Effector CD8-positive, alpha-beta T cell (primary cell): ENCODE measurements at places on chromosomes 1 and 21.

DNA sequence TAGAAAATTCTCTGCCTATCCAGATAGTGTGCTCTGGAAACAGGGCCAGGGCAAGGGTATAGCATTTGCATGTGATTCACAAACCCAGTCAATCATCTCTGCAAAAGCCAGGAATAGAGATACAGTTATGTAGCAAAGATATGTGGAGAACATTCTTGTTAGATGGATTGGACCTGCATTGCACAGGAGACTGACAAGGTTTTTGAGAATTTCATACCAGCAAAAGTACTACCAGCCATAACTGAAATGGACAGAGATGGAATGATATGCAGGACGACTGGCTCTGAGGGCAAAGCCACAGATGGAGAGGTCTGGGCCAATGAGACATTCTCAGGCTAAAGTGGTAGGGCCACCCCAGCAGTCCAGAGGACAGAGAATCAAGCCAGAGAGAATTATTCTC is 24.7 kb downstream of the SCMH1 start:
- no peak for DNase-seq

DNA sequence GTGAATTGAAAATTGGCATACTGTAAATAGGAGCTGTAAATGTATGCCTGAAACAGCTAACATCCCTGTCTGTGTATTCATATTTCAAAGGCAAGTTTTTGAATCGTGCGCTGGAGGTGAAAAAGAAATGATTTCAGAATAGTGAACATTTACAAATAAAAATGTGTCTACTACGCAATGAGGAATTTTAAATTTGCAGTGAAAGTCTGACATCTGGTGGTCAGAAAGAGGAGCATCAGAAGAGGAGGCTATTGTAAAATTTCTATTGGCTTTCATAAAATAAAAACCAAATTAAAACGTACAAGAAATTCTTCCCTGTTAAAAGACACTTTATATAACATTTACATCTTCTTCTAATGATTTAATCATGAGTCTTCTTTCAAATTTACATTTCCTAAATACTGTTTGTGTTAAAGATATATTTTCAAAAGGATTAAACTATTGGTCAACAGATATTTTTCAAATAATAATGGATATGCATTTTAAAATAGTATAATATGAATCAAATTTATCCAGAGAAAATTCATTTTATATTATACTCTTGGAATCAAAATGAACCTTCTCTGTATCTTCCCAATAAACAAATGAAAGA is 113.7 kb upstream of the RRP15 start:
- no peak for DNase-seq

GRCh38 chr1:93999840-94000415 is 90.7 kb upstream of the GCLM start:
- no peak for DNase-seq

- DNase-seq = no peak
Observed at GRCh38 chr1:27145934-27146354, 9.0 kb downstream of the SLC9A1 start.

DNA sequence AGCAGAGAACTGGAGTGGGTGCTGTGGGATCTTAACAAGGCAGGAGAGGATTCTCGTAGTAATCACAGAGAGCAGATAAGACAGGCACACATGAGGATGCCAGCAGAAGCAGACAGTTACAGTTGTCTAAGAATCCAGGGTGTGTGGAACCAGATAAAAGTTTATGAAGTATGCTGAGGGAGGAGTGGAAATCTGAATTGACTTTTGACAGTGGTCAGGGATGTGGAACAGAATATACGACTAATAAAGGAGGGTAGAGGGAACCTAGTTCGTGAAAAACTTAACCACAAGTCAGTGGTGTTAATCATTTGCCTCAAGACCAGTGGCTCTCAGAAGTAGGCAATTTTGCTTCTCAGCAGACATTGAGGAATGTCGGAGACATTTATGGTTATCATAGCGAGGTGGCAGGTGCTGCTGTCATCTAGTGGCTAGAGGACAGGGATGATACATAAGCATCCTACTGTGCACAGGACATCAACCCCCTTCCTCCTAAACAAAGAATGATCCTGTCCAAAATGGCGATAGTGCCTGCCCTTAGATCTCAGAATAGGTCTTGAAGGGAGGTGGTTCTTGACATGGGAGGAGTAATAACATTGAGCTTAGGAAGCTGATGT is 3.0 kb downstream of the LRRC8D start:
- no peak for DNase-seq

DNA sequence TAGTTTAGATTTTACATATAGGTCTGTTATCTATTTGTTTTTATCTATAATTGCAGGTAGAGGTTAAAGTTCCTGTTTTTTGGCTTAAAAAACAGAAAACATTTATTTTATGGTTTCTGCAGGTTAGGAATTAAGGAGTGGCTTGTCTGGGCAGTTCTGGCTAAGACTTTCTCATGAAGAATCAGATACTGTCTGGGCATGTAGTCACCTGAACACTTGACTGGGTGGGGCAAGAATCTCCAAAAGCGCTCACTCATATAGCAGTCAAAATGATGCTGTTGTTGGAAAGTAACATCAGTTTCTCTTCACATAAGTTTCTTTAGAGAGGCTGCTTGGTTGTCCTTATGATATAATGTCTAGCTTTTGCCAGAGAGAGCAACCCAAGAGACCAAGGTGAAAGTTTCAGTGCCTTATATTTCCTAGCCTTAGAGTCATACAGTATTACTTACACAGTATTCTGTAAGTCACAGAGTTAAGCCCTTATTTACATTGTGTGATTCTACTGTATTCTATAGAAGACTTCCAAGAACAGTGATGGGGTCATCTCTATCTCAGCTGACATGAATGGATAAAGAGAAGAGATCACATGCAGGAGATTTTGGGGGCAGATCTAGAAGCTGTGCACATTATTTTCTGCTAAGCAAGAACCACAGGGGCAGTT is 125.4 kb upstream of the GPR52 start:
- no peak for DNase-seq

DNA sequence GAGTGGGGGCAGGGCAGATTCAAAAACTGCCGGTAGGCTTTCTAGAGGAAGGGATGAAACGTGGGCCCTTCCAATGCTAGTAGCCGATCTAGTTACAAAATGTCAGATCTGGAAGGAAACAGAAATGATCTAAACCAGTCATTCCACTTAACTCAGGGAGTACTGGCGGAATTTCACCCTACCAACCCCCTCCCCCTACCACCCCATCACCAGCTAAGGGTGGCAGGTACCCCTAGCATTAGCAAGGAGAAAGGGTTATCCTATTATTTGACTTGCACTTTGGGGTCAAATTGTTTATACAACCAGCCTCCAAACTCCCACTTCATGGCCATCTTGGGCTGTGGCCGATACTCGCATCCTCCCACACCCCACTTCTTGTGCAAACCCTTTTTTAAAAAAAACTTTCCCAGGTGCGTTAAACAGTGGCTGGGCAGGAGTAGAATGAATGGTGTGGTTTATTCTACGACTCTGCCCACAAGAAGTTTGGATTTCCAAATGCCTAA is 644 bp upstream of the MRPL24 start:
- DNase-seq = no peak
